ENCODE measurements at places on chromosomes 5 and 9.

DNA sequence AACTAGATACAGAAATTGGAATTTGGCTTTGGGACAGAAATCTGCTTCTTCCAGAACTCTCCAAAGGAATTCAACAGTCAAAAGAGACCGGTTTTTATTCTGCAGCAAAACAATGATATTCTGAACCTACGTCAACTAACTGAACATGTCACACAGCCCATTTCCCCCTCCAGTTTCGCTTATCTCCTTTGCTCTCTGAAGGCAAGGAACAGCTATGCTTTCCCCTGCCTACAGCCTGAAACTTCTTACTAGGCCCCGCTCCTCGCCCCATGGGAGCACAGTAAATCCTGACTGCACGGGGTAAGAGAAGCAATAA is 488 bp downstream of the SKIC3 start:
- no peak for DNase-seq

DNA sequence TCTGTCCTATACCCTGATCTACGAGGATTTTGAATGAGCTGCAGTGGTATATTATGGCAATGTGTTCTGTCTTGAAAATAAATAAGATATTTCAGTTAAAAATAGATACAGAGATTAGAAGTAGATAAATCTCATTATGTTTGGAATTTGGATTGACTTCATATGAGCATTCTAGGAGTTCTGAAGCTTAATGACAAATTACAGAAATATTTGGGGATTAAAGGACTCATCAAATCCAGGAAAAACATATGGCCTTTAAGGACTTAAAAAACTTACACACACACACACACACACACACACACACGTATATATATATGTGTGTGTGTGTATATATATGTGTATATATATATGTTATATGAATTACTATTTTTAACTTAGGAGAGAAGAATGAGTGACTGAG is 446.9 kb upstream of the CD180 start:
- DNase-seq, result no peak

- DNase-seq, result no peak
Measured at GRCh38 chr9:3074247-3074646, 230.4 kb upstream of the PUM3 start.

- no peak for DNase-seq
Measured at GRCh38 chr5:75620184-75620959, 9.1 kb downstream of the ANKDD1B start.

DNA sequence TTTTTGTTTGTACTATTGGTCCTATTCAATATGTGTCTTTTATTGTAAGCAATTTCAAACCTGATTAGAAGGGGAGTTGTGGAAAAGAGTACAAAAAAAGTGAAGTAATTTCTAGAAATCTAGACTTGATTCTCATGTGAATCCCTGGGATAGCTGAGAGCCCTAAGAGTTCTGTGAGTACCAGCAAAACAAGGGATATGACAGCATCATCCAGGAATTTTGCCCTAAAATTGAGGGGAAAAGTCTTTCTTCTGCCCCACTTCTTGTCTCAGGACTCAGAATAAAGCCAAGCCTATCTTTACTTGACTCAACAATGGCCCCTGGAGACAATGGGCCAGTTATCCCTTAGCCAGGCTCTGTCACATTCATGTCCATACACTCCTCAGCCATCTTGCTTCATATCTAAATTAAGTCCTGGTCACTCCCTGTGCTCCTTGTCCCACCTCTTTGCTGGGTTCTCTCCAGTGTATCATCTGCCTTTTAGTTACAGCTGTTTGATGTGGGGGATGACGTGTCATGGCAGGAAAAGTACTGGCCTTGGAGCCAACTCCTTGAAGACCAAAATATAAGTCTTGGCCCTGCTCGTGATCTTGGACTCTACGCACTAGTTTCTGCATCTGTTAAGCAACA is 81.2 kb downstream of the ADAMTS12 start:
- DNase-seq, result no peak

GRCh38 chr9:15961217-15961616 is 408.4 kb downstream of the CCDC171 start:
- DNase-seq, result no peak

DNA sequence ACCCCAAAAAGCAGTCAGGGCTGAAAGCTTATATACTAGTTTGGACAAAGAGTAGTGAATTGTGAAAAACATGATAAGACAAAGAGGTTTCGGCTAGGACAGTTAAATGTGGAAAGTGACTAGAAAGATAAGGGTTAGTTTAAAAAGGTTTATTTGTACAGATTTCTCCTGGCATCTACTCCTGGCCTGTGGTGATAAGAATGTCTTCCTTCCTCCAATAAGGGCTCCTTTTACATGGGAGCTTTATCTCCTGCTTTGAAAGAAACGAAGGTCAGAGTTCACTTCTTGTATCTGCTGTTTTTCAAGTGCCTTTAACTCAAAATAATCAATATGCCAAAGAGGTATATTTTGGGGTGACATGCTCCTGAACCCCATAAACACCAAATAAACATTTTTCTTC is 776.1 kb upstream of the COX7C start:
- no peak for DNase-seq

DNA sequence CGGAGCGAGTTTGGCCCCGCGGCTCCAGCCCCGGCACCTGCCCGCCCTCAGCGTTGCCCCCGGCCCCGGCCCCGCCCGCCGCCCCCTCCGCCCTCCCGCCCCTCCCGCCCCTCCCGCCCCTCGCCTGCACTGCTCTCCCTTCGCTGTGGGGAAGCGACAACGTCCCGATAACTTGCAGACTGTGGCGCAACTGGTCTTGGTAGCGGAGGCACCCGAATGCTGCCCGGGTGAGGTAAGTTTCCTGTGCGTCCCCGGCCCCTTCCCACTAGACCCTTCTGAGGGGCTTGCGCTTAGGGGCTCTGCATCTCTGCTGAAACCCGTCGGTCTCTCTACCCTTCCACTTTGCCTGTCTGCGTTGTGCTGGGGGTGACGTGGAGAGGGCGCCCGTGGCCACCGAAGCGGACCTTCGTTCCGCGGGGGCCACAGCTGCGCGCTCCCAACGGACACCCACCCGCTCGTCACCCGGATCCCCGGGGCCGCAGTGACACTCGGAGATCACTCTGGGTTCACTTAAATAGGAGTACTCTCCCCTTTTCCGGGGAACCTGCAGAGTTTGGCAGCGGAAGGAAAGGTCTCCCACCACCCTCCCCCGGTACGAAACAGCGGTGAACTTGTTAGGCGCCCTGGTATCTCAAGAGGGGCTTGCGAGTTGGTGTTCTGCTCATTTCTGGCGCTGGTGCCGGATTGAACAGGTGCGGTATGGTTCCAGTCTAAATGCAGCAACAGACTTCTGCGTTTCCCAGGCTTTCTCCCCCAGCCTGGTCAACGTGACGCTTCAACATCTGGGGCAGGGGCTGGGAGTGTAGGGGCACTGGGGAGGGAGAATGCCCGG is 707 bp downstream of the PIP5K1B start:
- no peak for DNase-seq

DNA sequence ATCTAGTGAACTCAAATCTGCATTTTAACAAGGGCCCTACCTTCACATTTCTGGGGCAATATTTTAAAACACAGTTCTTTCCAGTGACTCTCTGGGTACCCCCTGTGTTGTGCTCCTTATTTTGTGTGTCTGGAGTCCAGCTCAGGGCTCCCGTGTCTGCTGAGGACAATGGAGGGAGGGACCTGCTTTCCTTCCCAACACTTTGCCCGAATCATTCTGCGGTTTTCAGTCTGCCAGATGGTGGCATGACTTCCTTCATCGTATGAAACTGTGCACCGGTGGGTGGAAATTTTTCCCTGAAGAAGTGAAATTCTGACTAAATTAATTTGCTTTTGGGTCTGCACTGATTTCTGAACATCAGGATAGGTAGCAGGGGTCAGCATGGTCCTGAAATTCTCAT is 153.6 kb upstream of the CD180 start:
- DNase-seq, result no peak

DNA sequence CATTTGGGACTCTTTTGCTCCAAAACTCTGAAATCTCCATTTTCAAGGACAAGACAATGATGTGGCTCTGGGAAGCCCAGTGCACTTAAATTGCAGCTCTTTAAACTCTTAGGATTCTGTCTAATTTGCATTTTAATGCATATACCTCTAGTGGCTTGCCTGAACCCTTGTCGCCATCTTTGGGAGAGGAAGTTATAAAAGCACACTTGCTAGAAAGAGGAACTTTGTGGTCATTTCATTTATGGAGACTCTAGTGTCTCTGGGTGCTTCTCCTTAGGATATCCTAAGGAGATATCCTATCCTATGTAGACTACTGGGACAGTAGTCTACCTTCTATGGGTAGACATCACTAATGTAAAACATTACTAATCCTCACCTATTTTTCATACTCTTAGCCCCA is 77.3 kb upstream of the SLC1A3 start:
- DNase-seq, result no peak

DNA sequence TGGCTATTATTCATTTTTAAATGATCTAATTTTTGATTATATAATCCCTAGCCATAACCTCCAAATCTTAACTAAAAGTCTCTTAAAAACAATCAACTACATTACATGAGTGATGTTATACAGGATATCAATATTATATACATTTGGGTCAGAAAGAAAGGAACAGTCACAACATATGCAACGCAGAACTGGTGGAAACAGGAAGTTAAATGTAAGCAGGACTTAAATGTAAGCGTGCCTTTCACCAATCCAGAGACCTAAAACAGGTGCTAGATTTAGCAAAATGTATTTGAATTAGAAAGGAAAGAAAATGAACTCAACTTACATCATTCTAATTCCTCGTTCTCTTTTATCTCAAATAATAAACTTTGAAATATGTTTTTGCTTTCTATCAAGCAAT is 738.5 kb downstream of the PTPRD start:
- no peak for DNase-seq

- DNase-seq, result peak; percentile 63
Measured at GRCh38 chr5:151770383-151771258, 1.1 kb upstream of the G3BP1 start.

DNA sequence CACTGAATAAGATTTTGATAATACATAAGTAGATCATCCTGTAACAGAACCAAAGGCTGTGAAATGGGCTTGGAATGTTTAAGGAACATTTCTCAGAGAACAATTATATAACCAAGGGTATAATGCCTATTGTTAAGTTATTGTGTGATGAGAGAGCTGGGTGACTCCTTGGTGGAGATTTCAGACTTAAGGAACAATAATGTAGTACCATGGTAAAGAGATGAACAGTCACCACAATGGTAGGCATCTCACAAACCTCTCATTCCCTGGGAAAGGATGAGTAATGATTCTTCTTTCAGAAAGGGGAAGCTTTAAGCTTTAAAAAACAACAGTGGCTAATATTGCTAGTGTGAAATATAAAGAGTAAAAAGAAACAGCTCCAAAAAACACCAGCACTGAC is 147.4 kb downstream of the TRIM36 start:
- DNase-seq, result no peak

GRCh38 chr5:144356489-144356888 is 185.8 kb downstream of the KCTD16 start:
- no peak for DNase-seq

DNA sequence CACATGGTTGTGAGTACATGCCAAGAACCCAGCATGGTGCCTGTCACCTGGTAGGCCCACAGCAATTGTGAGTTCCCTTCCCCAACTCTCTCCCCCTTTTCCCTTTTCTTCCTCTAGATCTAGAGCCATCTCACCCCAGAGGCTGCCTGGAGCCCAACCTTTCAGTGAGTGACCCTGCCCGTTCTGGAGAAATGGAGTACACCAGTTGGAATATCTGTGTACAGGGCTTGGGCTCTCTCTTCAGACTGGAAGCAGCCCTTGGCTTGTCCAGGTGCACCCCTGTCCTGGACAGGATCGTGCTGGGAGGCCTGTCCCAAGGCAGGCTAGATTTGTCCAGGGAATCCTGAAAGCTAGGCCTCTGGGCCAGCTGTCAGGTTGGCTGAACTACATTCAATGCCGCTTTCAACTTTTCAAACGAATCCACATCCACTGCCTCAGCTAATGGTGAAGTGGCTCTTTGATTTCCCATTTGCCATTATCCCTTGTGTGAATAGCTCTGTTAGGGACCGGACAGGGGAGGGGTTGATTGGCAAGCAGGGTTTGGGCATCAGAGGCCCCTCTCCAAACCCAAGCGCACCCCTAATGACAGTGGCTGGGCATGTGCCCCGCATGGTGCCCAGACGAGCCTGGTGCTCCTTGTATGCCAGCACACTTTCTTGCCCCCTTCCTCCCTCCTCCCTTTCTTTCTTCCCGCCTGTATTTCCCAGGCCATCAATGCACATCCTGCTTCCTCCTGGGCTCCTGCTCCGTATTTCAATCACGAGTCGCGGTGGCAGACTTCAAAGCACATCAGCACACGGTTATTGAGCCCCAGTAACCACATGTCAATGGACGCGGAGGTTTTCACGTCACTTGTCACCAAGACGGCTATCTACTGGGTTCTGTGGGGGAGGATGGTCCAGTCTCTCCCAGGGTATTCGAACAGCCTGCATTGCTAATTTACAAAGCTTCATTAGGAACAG is 211.2 kb downstream of the DAB2IP start:
- no peak for DNase-seq

DNA sequence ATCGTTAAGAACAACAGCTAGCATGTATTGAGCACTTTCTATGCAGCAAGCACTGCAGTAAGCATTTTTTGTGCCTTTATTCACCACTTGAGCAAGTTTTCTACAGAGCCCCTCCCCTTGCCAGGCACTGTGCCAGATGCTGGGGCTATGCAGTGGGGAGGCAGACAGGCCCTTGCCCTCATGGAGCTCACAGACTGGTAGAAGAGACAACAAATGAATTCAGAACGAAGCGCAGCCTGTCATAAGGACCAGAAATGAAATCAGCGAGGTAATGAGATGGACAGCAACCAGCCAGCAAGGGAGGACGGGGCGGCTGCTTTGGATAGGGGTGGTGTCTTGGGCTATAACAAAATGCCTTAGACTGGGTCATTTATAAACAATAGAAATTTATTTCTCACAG is 68.8 kb downstream of the C9orf50 start:
- DNase-seq, result no peak

- peak; percentile 85 for DNase-seq
Measured at GRCh38 chr5:38765399-38765861, 80.4 kb upstream of the OSMR start.

GRCh38 chr5:106159616-106160015 is 1511.1 kb downstream of the EFNA5 start:
- DNase-seq, result no peak

- DNase-seq, result peak; percentile 72
Measured at GRCh38 chr5:168477060-168477459, 9.2 kb upstream of the RARS1 start.

- DNase-seq, result no peak
Measured at GRCh38 chr9:83418283-83418682, 119.9 kb downstream of the FRMD3 start.

GRCh38 chr9:36426945-36427344 is 26.9 kb upstream of the RNF38 start:
- DNase-seq, result no peak

DNA sequence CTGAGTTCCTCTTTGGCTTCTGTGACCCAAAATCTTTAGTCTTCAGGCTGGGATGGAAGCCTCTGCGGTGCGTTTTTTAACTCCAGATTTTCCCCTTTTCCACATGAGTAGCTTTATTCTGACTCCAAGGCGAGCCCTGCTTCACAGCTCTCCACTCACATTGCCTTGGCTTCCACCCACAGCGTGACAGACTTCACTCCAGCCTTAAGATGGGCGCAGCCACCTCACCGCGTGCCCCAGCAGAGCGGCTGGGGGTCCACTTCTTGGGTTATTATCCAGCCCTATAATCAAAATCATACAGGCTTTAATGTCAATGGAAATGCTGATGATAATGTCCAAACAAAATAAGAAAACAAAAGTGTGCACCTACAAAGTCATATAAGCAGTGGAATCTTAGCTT is 1.2 kb downstream of the EXOC3 start:
- no peak for DNase-seq

- no peak for DNase-seq
Measured at GRCh38 chr5:14173377-14174229, 30.5 kb downstream of the TRIO start.

GRCh38 chr5:27129926-27130325 is 91.5 kb upstream of the CDH9 start:
- DNase-seq, result no peak

- no peak for DNase-seq
Measured at GRCh38 chr9:114454652-114455051, 50.6 kb downstream of the WHRN start.
